ENCODE measurements at places on chromosomes 5 and 9.

DNA sequence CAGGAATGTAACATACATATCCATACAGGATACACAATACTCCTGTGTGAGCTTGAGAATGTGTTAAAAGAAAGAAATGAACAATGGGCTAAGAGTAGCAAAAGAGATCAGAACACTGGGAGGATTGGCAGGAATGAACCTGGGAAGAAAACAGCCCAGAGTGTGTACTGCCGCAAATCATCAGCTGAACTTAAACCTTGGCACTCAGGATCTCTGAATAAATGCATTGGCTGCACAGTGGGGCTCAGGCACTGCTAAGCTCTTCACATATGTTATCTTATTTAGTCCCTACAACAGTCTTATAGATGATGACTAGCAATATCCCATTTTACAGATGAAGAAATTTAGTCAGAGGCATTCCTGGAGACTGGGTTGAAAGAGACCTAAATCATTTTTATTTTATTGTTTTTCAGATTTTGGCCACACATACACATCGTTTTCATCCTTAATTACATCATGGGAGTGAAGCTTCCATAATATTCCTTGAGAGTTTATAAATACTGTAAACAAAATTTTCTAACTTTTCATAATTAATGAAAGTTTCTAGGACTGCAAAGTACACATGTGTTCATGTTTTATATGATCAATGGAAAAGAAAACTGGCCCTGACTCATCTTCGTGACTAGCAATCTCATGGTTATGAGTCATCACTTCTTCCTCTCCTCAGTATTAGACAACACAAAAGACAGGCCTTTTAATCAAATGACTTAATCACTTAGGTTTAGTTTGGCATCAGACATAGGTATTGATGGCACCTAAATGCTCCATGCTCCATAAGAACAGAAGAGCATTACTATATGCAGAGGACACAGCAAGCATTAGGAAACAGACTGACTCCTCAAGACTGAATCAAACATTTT, 59.2 kb downstream of the CDH18 start:
- DNase-seq: no peak

- no peak for DNase-seq
Measured at GRCh38 chr5:172235132-172235780, 41.3 kb downstream of the EFCAB9 start.

DNA sequence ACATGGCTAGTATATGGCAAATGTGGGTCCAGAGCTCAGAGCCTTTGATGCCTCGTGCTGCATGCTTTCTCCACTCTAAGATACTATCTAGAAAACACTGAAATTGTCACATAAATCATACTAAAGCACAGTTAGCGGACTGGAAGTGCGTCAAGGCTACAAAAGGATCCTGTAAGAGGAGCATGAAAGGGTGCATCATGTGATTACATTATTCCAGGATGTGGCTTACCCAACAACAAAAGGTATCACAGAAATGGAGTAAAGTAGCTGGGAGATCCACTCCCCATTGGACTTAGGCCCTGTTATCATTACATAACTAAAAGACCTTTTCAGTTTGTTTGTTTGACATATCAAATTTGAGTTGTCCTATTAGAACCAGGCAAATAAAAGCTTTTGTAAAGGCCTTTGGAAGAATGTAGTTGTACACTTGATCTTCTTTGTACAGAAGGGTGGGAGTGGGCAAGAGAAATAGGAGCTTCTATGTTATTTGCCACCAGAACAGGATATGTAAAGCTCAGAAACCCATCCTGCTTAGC, 6.9 kb downstream of the SLC31A1 start:
- DNase-seq: no peak

- no peak for DNase-seq
Measured at GRCh38 chr9:106758911-106759310, 104.1 kb upstream of the ZNF462 start.

Measured in CD4-positive, CD25-positive, alpha-beta regulatory T cell (primary cell).